ENCODE measurements at places on chromosomes 1 and 21. TPM values are rescaled to one million over a fixed set of nuclear protein-coding genes. Genes with fewer than 3 reads are reported as not detected.
A peak's percentile ranks its signal among the peaks of the same experiment; 100 is the strongest.

Gene ACKR1
- total RNA-seq: not detected

Gene IKBKE
- total RNA-seq: 78.3 TPM

DNA sequence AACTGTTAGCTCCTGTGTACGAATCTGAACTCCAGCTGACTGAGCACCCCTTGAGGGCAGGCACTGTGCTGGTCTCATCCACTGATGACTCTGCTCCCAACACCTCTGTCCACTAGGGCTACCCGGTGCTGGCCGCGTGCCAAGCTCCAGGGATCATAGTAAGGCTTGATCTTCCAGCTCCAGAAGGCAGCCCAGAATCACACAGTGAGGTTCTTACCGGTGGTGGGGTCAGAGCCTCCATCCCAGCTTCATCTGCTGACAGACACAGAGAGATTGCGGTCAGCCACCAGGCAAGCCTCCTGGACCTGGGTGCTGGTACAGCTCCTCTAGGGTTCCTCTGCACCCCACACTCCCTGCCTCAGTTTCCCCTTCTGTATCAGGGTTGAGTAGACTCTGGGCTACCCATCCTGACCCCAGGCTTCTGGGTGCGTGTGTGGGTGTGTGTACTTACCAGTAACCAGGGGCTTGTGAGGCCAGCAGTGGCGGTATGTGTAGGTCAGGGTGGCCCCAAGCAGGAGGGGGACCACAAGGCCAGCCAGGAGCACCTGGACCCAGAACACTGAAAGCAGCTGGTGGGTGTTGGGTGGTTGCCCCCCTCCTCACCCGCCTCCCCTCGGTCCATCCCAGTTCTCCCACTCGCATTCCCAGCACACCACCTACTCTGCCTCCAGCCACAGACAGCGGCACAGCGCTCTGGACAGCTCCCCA, 3.4 kb downstream of the TNFRSF25 start:
- no peak for DNase-seq

DNA sequence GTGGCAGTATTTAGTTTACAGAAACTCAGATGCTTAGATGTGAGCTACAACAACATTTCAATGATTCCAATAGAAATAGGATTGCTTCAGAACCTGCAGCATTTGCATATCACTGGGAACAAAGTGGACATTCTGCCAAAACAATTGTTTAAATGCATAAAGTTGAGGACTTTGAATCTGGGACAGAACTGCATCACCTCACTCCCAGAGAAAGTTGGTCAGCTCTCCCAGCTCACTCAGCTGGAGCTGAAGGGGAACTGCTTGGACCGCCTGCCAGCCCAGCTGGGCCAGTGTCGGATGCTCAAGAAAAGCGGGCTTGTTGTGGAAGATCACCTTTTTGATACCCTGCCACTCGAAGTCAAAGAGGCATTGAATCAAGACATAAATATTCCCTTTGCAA, 59.7 kb upstream of the ZNF326 start:
- no peak for DNase-seq

DNA sequence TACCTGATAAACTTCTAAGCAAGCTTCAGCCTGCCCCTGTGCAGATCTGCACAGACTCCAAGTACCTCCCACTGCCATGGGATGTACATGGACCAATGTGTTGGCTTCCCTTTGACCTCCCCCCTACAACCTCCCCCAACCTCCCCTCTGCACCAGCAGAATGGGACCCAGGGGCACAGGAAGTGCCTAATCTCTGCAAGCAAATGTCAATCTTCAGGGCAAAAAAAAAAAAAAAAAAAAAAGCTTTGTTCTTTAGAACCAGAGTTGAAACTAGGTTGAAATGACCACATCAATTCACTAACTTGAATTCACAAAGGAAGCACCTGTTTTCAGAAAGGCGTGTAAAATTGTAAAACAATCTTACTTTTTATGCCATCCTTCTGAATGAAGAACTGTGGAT, 53.9 kb upstream of the TIAM1 start:
- DNase-seq: peak; percentile 81

DNA sequence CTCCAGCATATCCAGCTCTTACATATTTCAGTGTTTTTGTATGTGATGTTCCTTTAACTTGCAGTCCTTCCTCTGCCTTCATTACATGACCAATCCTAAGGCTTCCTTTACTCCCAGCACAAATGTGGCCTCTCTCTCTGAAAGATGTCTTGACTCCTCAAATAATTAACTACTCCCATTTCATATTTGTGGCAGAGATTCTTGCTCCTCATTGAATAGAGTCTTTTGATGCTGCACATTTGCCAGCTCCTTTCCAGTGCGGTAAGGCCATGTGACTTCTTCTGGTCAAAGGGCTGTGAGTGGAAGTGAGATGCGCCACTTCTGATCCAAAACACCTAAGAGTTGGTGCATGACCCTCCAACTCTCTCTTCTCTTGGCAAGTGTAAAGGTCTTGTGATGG, 19.1 kb upstream of the LAMC1 start:
- DNase-seq: no peak

DNA sequence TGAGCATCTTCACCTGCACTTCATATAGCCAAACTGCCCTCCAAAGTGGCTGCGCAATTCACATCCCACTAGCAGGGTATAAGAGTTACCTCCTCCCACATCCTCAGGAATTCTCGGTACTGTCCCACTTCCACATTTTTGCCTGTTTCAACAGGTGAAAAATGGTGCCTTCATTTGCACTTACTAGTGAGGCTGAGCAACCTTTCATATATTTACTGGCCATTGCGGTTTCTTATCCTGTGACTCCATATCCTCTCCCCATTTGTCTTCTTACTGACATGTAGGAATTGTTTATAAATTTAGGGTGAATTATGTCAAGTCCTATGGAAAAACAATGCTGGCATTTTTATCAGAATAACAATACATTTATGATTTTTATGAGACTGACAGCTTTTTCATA, 61.9 kb downstream of the NIBAN1 start:
- DNase-seq: no peak
